ENCODE measurements at places on chromosomes 13 and 19.

DNA sequence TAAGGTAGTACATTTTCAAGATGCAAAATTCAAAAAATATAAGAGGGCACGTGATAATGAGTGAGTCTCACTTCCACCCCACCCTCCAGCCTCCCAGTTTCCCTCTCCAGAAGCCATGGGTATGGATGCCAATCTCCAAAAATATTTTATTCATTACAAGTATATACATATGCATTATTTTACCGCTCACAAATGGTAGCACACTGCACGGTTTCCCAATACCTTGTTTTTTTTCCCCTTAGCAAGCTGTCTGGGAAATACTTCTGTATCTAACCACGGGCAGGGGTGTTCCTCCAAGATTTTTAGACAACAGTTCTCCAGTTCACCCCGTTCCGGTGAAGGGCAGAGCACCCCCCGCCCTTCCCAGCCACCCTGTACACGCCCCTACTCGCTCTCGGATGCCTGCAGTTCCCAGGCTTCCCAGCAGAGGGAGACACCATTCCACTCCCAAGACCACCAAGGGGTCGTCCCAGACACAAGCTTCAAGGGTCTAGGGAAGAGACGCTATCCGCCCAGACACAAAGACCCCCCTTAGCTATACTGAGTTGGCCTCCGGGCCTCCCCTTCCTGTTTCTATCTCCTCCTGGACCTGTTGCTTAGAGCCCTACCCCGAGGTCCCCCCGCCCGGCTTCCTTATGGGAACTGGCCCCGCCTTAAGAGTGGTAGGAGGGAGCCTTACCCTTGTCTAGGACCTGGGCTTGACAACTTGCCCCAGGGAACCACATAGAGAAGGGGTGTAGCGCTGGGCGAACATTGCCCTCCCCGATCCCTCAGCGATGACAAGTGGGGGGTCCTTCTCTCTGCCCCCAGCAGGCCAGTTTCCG is 1.1 kb upstream of the FXYD3 start:
- DNase-seq, result peak; percentile 47

- DNase-seq, result no peak
These were observed 302.0 kb upstream of the MIR17HG start for GRCh38 chr13:91045351-91046034.

DNA sequence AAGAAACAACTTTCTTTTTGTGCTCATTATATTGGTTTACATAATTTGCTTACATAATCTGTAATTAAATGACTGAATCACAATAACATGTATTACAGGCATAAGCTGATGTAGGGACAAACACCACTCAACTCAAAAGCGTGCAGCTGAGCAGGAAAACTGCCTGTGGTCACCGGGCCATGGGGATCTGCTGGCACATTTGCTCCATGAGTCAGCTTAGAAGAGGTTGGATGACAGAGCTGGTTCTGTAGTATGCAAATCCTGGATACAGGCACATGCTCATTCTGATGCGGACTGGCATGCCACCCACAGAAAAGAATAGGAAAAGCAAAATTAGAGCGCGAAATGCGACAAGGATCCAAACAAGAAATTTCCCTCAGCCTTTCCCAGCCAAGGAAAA is 128.6 kb downstream of the USP12 start:
- DNase-seq, result no peak

GRCh38 chr19:46134527-46134926 is 10.0 kb upstream of the IGFL3 start:
- no peak for DNase-seq

DNA sequence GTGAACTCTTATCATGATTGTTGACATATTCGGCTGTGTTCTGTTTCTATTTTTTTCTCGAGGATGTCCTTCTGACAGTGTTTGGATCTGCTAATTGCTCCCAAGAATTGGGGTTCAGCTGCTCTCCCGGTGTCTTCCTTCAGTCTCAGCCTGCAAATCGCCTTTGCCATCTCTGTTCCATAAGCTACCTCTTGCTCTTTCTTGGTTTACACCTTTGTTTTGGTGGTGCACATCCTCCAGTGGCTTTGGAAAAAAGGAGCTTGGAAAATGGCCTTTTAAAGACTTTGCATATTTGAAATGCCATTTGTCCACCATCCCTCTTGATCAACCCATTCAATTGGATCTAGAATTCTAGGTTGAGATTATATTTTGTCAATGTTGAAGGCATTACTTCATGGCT is 137.2 kb downstream of the URI1 start:
- no peak for DNase-seq

- no peak for DNase-seq
These were observed 37.7 kb downstream of the LHFPL6 start for GRCh38 chr13:39565036-39565949.

- DNase-seq, result no peak
These were observed 62.7 kb downstream of the SIPA1L3 start for GRCh38 chr19:37969695-37970094.

- DNase-seq, result no peak
These were observed 728.9 kb upstream of the ARGLU1 start for GRCh38 chr13:107296804-107297203.

DNA sequence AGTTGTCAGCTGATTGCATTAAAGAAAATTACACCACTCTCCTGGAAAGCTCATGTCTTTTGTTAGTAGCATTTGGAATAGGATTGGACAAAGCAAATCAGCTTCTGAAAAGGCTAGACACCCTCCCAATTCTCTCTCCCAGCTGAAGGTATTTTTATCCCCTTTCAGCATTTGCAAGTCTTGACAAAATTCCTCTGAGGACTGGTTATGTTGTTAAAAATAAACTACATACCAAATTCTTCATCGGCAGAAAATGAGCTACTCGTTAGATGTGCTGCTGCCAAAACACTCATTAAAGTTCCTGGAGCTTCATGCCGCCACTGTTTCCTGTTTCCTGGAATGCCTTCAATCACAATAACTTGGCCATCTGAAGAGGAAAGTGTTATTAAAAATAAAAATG is 37.1 kb downstream of the UTP14C start:
- no peak for DNase-seq

- DNase-seq, result no peak
These were observed 37.1 kb upstream of the ISYNA1 start for GRCh38 chr19:18475004-18475453.

- DNase-seq, result no peak
These were observed 3.1 kb upstream of the CTXN1 start for GRCh38 chr19:7928741-7929701.

DNA sequence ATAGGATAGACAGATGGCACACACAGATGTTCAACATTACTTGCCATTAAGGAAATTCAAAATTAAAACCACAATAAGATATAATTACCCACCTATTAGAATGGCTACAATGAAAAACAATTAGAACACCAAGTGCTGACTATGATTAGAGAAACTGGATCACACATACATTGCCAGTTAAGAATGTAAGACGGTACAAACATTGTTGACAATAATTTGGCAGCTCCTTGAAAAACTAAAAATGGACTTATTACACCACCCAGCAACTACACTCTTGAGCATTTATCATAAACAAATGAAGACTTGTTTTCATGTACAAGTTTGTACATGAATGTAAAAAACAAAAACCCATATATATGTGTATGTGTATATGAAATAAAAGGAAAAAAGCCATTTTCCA is 13.7 kb downstream of the ZNF461 start:
- no peak for DNase-seq

- DNase-seq, result no peak
These were observed 79.1 kb upstream of the GPR12 start for GRCh38 chr13:26839682-26840081.

DNA sequence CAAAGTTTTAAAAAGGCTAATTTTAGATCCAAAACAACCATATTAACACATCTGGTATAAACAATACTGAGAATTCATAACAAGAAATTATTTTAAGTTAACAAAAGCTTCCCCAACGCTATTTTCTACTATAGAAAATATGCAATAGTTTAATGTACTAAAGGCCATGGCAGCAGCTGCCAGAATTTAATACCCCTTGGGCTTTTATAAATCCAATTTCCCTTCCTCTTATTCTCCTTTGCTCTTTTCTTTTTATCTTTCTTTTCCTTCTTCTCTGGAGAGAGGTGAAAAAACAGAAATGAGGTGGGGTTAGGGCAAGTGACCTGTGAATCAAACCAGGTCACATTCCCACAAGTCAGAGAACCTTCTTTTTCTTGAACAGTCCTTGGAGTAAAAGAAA is 58.9 kb downstream of the ENOX1 start:
- no peak for DNase-seq

GRCh38 chr13:77544355-77544754 is 8.8 kb downstream of the SCEL start:
- no peak for DNase-seq

DNA sequence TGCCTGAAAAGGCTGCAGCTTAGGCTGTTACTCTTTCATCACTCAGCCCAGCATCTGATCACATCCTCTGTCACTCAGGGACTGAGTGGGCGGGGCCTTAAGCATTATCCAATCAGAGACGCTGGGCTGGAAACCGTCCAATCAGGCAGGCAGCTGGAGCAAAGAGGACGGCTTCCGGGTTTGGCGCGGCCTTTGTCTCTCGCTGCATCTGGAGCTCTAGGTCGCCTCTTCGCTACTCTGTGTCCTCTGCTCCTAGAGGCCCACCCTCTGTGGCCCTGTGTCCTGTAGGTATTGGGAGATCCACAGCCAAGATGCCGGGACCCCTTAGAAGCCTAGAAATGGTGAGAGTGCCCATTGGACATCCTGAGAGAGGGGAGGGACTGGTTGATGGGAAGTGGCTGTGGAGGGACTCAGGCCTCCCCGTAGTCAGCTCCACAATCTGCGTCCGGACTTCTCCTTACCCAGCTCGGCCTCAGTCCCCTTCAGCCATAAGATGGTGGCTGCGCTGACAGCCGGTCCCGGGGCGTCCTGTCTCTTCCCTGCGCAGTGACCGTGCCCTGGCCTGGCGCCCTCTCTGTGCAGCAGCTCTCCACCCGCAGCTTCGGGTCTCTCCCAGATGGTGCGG is at the start of gene ZNF486:
ZNF486 (plus strand) TSS at position 195 of the 625 bp plus-strand sequence; CDS start at position 312, 117 bp downstream.
- DNase-seq, result peak; percentile 85

GRCh38 chr19:4429771-4430171 is 27.3 kb downstream of the CHAF1A start:
- DNase-seq, result no peak

DNA sequence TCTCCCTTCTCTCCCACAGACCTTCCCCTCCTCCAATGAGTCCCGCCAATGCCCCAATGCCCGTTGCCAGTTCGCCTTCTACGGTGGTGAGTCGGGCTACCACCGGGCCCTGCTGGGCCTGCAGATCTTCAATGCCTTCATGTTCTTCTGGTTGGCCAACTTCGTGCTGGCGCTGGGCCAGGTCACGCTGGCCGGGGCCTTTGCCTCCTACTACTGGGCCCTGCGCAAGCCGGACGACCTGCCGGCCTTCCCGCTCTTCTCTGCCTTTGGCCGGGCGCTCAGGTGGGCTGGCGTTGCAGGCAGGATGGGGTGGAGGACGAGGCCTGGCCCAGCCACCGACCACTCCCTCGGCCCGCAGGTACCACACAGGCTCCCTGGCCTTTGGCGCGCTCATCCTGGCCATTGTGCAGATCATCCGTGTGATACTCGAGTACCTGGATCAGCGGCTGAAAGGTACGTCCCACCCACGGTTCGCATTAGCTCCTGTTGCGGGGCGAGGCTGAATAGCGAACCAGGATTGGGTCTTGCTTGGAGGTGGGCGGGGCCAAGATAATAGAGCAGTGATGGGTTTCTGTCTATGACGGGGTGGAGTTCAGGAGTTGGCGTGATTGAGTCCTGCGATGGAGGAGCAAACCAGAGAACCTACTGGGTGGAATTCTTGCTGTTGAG is 11.1 kb downstream of the SLC44A2 start:
- DNase-seq, result no peak

DNA sequence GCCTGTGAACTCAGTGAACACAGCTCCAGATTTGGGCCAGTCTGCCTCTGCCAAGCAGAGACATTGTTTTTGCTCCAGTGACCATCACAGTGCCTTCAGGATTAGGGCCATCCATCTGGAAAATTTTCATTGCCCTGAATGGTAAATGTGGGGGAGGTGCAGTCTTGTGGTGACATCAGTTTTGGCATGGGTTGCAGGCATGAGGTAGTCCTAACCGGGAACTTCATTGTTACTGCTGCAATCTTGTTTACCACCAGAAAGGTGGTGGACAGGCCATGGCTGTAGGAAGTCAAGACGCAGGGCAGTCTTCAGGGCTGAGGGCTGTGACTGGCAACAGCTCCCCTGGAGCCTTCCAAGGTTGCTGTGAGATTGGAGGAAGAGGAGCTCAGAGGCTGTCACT is 55.2 kb downstream of the SPATA13 start:
- no peak for DNase-seq

DNA sequence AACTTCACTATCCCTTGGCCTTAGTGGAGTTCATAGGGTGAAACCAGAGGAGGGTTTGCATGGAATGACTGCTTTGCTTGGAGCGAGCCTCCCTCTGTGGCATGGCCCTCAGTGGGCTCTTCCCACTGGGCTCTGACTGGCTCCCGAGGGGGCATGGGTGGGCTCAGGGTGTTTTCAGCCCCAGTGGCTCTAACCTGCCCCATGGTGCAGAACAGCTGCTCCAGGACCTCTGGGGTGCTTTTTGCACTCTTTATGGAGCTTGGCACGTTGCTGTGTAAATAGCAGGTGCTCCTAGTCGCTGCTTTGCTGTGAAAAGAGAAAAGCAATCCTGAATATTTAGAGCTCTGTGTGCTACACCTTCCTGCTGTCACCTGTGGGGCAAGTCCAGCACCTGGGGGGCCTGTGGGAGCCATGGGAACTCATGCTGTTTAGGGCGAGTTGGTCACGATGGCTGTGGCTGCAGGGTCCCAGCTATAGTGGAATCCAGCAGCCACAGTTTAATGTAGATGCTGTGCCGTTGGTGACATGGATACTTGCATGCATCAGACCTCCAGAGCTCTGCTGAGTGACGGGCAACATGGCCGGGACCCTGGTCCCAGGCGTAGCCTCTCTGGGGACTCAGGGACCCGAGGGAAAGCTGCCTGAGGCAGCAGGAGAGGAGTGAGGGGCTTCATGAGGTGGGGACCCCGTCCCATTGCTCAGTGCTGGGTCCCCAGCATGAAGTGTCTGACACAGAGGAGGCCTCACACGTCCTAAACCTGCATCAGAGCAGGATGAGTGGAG is 14.3 kb upstream of the MCF2L start:
- no peak for DNase-seq

DNA sequence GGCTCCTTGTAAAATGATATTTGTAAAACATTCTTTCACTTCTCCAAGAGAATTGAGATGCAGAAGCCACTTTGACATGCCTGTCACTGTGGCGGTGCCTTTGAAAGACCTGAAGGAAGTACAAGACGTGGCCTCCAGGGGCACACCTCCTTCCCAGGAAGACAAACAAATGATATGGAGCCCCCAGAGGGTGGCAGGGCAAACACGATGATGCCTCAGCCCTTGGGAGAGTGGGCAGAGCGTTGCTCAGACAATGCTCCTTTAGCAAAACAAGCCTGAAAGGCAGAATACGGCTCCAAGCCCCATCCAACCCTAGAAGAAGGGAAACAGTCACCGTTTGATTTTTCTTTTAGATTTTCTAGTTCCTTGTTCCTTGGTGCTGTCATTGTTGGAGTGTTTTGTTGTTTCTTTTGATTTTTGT is 9.2 kb upstream of the ATP12A start:
- no peak for DNase-seq

DNA sequence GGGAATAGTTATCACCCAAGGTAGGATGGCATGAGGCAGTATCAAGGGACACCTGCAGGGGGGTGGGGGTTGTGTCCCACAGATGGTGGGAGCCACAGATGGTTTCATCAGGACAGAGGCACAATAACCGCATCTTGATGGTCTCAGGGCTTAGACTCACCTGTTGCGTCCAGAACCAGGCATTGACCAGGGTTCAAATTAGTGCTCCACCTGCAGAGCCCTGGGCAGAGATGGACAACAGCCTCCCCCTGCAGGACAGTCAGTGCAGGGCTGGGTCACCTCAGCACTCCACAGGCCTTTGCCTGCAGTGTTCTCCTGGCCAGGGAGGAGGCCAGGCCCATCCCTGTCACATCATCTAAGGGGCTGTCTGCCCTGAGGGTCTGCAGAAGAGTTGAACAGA is 14.5 kb upstream of the CEACAM1 start:
- DNase-seq, result no peak

GRCh38 chr13:45280751-45281634 is 60.0 kb downstream of the TPT1 start:
- peak; percentile 24 for DNase-seq

Data from activated CD8-positive, alpha-beta memory T cell treated with anti-CD3 and anti-CD28 coated beads for 4 hours (primary cell).